ENCODE measurements at places on chromosomes 1 and 21. TPM values are rescaled to one million over a fixed set of nuclear protein-coding genes. Genes with fewer than 3 reads are reported as not detected.

The HTR6 gene
- total RNA-seq = 0.92 TPM

The AMY1C gene
- not detected for total RNA-seq

The CNR2 gene
- not detected for total RNA-seq

The RPL22 gene
- 236 TPM for total RNA-seq

The BMP8B gene
- 1.4 TPM for total RNA-seq

The DMRTA2 gene
- total RNA-seq = 0.92 TPM

The TPTE gene
- not detected for total RNA-seq

The GNG12 gene
- total RNA-seq = 63.9 TPM

The ZC3H12A gene
- total RNA-seq = 0.46 TPM

The S1PR1 gene
- total RNA-seq = 49.8 TPM

The RNU1-2 gene
- total RNA-seq = under 0.01 TPM

The MRPS15 gene
- total RNA-seq = 31.8 TPM

The LMOD1 gene
- total RNA-seq = 0.46 TPM

The KISS1 gene
- not detected for total RNA-seq

The ARMH1 gene
- total RNA-seq = 5.8 TPM

The TAS1R1 gene
- total RNA-seq = not detected

The ITLN2 gene
- total RNA-seq = not detected

The HES3 gene
- not detected for total RNA-seq

The TENT5C gene
- 8.8 TPM for total RNA-seq

The LCE3A gene
- not detected for total RNA-seq

The FBXO44 gene
- 51.0 TPM for total RNA-seq

All from diencephalon (tissue), 1 donor.